Anterior cingulate cortex (tissue), 58 donors: ENCODE measurements at places on chromosomes 16 and 17.

DNA sequence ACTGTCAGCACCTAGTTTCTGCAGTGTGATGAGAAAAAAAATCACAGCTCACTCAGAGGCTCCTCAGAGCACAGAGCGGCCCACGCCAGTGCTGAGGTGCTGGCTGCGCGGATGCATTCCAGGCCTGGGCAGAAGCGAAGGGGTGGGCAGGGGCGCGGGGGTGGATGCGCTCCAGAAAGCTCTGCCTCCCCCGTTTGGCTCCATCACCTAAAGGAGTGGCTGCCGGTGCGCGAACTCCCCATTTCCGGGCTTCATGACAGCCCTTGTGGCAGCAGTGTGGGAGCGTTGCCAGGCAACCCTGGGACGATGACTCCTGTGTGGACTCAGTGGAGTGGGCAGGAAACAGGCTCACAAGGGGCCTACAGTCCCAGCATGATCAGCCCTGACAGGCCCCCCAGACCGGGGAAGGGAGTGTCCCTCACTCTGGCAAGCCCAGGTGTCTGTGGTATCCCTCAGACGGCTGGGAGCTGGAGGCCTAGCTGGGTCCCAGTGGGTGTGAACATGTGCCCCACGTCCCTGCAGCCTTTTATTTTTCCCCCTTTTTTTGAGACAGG, 32.8 kb upstream of the NUDT16L1 start:
- peak; percentile 54 for DNase-seq

- DNase-seq: no peak
Measured at GRCh38 chr16:3819746-3820724, 60.5 kb downstream of the CREBBP start.

- no peak for DNase-seq
Measured at GRCh38 chr16:64478252-64478906, 643.5 kb downstream of the CDH11 start.

- DNase-seq: no peak
Measured at GRCh38 chr17:5422505-5422904, 2.5 kb downstream of the RPAIN start.

DNA sequence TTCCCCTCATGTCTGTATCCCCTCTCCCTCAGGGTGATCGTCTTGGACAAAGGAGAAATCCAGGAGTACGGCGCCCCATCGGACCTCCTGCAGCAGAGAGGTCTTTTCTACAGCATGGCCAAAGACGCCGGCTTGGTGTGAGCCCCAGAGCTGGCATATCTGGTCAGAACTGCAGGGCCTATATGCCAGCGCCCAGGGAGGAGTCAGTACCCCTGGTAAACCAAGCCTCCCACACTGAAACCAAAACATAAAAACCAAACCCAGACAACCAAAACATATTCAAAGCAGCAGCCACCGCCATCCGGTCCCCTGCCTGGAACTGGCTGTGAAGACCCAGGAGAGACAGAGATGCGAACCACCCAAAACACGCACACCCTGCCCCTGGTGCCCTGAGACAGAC, 82.2 kb downstream of the ABCC6 start:
- no peak for DNase-seq

DNA sequence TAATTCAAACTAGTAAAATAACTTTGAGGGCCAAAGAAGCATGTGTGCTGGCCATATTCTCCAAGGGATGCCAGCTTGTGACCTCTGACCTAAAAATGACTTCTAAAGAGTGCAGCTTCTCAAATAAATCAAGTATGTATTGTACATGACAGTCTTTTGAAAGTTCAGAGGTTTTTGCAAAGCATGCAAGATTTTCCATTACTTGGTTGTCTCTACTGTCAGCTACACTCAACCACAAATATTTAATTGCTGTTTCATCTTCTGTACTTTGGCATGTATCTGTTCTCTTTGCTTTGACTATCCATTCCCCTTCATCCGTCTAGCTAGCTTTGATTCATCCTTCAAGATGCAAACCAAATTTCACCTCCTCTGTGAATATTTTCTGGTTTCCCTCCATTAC, 121.9 kb upstream of the HS3ST2 start:
- DNase-seq: no peak

GRCh38 chr17:63395075-63395805, 50.9 kb downstream of the CYB561 start:
- DNase-seq: no peak

- DNase-seq: no peak
Measured at GRCh38 chr16:1865902-1866690, 5.9 kb downstream of the MEIOB start.

DNA sequence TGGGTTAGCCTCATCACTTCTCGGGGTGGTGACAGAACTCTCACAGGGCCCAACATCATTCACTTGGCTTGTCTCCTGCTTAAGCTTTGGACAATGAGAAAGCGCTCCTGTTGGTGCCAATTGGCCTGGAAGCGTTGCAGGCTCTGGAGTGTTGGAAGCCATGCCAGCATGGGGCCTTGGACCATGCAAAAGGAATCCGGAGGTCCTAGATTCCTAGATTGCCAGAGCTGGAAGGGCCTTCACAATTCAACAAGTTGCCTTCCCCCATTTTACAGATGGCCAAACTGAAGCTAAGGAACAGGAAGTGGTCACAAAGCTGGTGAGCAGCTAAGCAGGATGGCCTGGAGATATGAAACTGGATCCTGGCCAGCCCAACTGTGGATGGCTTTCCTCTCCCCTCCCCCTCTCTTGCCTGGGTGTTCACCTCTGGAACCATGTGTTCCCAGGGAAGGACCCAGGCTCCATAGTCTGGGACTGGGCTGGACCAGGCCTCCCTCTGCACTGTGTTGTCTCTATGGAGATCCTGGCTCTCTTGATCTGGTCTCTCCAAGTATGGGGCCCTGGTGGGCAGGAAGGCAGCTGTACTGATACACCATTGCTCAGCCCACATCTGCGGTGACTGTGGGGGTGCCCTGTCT, 6.0 kb upstream of the IGFBP4 start:
- no peak for DNase-seq

GRCh38 chr17:64075913-64076312, 54.0 kb downstream of the ERN1 start:
- DNase-seq: no peak

DNA sequence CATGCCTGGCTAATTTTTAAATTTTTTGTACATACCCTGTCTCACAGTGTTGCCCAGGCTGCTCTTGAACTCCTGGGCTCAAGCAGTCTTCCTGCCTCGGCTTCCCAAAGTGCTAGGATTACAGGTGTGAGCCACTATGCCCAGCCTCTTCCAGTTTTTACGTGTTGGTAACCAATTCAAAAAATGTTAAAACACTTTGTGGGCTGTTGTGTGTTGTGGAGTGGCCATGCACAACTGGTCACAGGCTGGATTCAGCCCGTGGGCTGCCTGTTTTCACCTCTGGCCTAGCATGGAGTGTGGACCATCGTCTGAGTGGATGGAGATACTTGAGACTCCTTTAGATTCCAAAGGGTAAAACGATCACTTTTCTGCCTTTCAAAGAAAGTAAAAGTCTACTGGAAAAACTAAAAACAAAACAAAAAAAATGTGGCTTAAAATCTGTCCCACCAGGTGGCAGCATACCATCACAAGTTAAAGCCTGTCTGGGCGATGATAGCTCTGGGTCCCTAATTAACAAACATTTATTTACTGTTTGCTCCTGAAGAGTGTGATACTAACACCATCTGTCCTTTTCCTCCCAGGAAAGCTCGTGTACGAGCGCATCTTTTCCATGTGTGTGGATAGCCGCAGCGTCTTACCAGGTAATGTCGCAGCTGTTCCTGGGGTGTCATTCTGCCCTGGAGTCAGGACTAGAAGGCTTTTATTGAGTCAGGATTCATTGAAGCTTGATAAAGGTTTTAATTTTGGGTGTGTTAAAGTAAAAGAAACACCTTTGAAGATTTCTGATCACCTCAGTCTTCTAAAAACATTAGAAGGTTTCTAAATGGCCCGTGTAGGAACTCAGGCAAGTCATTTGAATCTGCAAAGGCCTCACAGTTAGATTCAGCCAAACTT, 45.8 kb downstream of the VPS35L start:
- DNase-seq: peak; percentile 11

DNA sequence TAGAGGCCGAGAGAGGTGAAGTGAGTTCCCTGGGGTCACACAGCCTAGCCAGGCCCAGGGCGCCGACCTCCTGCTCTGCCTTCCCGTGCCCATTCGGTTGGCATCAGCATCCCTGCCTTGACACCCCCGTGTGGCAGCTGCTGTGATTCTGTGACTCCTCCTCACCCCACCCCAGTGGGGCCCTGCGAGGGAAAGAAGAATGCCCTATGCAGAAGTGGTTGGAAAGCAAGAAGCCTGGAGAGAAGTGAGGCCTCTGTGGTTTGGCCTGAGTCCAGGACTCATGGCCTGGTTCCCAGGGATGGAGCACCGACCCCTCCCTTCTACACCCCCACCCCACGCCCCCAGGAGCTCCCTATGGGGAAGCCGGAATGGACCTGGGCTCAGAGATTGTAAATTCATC, 296.2 kb downstream of the SEC14L1 start:
- no peak for DNase-seq
